ENCODE measurements at places on chromosomes 6 and 20. TPM values are rescaled to one million over a fixed set of nuclear protein-coding genes. Genes with fewer than 3 reads are reported as not detected.
A peak's percentile ranks its signal among the peaks of the same experiment; 100 is the strongest.

DNA sequence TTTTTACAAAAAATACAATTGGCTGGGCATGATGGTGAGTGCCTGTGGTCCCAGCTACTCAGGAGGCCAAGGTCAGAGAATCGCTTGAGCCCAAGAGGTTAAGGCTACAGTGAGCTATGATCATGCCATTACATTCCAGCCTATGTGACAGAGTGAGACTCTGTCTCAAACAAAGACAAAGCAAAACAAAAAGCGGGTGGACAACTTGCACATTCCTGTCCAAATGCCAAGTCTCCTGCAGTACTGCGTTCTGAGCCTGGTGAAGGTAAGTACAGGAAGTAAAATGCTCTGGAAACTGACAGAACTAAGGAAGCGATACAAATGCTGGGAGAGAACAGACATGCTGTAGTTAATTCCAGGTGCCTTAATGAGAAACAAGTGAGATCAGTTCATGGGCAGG, 20.4 kb upstream of the TMEM242 start:
- no peak for DNase-seq

DNA sequence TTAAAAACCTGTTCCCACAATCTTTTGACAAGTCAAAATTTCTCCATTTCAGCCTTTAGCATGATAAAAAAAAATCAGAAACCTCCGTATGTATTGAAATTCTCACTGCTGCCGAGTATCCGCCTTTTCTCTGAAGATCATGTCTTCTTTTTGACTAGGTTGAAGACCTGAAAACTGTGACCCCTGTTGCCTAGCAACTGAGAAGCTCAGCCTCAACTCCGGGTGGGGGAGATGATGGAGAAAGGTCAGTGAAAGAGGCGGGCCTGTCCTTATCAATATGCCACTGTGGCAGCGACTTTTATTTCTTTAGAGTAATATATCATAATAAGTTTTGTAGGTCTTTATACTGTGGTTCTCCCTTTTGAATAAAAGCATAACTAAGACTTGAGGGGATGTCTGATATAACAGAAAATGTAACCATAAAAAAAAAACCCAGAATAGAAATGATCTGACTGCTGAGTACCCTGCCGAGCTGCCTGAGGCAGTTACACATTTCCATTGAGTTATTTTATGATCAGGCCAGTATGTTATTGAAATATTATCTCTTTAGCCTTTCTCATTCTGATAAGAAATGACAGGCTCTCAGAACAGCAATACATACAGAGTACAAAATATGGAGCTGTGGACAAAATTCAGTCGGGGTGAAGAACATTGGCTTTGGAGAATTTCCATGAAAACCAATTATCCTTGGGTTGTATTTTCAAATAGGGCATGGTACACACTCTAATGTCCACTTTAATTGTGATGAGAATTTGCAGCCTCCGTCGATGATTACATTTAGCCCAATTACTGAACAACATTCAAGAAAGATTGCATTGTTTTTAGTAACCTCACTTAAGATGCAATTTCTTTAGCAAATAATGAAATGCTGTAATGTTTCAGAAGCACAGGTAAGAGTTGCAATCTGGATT, 136.7 kb upstream of the EEF1E1 start:
- DNase-seq, result no peak

GRCh38 chr6:117483645-117484016, 1.2 kb downstream of the DCBLD1 start:
- no peak for DNase-seq

DNA sequence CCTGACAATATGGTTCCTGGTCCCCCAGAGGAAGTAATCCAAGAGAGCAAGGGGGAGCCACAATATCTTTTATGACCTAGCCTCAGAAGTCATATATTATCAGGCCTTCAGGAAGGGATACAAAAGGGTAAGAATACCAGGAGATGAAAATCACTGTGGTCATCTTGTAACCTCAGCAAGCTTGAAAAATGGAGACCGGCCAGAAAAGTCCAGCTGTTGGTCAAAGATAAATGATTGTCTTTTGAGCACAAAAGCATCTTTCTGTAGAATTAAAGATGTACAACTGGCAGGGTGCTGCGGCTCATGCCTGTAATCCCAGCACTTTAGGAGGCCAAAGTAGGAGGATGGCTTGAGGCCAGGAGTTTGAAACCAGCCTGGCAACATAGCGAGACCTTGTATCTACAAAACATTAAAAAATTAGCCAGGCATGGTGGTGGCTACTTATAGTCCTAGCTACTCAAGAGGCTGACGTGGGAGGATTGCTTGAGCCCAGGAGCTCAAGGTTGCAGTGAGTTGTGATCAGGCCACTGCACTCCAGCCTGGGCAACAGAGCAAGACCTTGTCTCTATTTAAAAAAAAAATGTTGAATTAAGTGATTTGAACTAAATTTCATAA, 118.0 kb upstream of the MARCKS start:
- no peak for DNase-seq

MAS1L gene
- not detected for total RNA-seq

DNA sequence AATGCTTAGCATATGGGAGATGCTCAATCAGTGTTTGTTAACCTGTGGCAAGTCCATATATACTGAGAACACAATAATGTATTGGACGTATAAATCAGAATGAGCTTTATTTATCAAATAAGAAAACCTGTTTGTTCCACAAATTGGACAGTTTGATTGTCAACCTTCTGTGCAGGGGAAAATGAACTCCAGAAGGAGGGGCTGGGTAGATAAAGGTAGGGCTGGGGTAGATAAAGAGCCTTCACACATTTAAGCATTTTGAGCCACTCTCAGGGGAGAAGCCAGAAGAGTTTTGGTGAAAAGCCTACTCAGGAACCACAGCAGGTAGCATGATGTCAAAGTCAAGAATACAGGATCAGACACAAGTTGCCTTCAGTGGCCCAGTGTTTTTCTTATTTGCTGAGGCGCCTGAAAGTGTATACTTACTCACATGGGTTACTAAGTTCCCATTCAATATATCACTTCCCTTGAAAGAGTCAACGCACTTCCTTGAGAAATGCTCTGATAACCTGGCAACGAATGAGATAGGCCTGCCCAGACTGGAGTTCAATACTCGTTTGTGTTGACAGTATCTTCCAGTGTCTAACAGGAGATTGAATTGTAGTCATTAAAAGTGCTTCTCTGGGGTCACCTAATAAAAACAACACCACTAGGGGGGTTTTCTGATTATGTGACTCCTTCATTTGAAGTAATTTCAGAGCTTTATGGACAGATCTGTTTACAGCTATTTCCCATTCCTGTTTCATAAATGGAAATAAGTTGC, 263.9 kb upstream of the CITED2 start:
- DNase-seq, result no peak

DNA sequence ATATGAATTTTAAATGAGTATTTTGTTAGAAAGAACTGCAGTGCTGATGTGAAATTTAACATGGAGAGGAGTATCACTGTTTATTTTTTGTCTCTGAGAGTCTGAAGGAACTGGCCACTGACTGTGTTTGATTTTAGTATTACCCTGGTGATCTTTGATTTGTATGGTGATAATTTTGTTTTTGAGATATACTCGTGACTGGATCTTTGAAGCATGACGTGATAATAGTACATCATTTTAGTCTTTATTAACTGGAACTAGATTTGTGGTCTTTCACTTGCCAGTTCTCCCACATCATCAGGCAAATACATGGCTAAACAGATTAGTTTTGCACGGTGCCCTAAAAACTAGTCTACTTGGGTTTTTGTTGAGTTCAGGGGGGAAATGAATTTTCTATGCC, 55.5 kb downstream of the ARID1B start:
- DNase-seq, result no peak

BTN2A1 gene
- total RNA-seq, result 13.7 TPM

GRCh38 chr20:24784607-24785006, 164.5 kb upstream of the CST7 start:
- no peak for DNase-seq

GRCh38 chr20:44431502-44432234, 44.0 kb upstream of the TTPAL start:
- no peak for DNase-seq

DNA sequence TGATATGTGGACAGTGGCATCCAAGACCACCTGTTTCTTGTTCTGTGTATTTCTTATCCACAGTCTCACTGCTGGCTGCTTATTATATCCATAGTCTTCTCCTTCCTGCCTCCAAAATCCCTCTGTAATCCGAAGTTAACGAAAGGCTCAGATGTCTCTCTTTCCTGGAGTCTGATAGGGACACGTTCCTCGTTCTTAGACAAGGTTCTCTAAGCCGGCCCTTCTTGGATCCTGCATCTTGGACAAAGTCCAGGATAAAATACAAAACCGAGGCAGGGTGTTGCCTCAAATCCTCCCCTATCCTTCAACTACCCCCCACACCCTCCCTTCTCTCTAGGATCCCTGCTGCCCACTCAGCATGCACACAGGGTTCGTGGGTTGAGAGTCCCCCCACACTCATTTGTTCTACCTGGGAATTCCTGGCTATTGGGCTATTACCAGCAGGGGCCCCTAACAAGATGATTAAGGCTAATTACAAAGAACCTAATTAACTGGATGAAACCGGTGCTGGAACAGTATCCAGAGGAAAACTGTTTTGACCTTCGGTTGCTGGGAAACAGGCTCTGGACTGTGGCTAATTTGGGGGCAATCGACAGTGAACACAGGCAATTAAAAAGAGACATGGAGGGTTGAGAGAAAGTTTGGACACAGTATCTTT, 32.7 kb upstream of the MRPS10 start:
- no peak for DNase-seq

GRCh38 chr20:7933346-7933745, 6.9 kb downstream of the HAO1 start:
- DNase-seq, result no peak

DNA sequence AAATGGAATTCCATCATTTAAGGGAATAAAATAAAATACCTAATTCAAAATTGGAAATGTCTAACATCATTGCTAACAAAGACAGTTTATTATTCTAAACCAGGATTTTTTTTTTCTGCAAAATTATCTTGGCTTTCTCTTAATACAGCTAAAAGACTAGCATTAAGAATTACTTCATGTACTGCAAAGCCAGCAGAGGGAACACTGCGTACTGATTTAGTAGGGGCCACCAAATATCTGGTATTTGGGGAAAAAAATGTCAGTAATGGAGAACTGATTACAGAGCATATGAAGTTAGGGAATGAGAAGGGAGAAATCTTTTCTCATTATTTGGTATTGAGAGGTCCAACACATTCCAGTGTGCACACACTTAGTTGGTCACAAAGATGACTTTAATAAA, 3.2 kb upstream of the SOX4 start:
- no peak for DNase-seq

GRCh38 chr6:135161411-135162395, 19.4 kb upstream of the MYB start:
- no peak for DNase-seq

DNA sequence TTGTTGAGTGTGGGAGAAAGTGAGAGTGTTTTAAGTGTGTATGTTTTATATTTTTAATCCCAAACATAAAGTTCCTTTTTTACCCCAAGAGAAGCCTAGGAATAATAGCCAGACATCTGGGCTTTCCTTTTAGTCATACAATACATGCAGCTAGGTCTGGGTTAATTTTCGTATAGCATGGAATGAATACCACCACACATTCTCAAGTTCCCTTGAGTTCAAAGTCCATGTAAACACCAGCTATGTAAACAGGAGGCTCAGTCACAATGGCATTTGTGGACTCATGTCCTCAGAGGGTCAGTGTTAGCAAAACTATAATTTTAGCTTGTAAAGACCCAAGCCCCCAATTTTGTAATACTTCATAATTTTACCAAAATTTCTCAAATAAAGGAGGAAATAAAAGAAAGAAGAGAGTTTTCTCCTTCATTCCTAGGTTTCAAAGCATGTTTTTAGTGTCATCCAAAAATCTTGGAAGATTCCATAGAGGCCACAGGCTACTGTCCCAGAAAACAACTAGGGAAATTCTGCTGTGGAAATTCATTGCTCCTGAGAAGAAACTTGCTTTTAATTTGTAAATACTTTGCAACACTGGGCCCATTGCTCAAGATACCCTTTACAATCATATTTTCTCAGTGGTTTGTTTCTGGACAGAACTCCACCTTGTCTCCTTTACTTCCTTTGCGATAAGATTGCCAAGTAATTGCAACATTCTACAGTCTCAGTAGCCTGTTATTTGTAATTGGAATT, 671.2 kb downstream of the COL12A1 start:
- DNase-seq, result peak; percentile 24

DNA sequence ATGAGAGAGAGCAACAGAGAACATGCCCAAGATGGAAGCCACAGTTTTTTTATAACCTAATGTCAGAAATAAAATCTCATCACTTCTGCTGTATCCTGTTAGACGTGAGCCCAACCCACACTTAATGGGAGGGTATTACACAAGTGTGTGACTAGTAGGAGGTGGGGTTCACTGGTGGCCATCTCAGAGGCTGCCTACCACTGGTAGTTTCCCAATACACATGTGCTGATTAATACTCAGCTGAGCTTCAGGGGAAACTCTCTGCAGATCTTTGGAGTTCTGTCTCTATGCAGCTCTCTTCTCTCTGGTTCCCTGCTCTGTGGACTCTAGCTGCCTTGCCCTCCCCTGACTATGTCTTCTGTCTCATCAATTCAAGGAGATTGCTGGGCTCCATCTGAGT, 35.7 kb downstream of the CNBD2 start:
- no peak for DNase-seq

DNA sequence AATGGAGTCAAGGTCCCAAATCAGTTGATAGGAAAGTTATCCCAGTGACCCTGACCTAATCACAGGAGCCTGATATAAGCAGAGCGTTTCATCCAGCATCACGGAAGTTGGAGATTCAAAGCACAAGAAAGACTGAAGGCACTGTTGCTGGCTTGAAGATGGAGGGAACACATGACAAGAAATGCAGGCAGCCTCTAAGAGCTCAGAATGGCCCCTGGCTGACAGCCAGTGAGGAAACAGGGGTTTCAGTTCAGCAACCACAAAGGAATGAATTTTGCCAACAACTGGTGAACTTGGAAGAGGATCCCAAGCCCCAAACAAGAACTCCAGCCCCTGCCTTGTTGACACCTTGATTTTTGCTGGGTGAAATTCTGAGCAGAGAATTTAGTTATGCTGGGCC, 778.5 kb downstream of the MAFB start:
- no peak for DNase-seq

- no peak for DNase-seq
Measured at GRCh38 chr6:129186988-129187387, 304.1 kb downstream of the LAMA2 start.

DNA sequence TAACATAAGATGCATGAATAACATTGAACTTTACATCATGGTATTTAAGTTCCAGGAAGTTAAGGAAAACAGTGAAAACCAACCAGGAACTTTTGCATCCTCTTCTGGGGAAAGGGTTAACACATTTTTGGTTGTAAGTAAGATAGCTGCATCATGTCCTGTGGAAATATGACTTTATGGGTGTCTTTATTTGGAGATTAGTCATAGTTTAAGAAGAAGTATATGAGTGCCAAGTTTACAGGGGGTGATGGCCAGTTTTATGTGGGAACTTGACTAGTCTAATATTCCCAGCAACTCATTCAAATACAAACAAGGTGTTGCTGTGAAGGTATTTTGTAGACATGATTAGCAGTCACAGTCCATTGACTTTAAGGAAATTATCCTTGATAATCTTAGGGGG, 78.0 kb downstream of the PDE10A start:
- no peak for DNase-seq

- peak; percentile 79 for DNase-seq
Measured at GRCh38 chr6:109793792-109794191, 102.7 kb downstream of the FIG4 start.

Measured in NCI-H460 (cell line).